GM13977 (cell line): ENCODE measurements at places on chromosomes 11 and 22.

DNA sequence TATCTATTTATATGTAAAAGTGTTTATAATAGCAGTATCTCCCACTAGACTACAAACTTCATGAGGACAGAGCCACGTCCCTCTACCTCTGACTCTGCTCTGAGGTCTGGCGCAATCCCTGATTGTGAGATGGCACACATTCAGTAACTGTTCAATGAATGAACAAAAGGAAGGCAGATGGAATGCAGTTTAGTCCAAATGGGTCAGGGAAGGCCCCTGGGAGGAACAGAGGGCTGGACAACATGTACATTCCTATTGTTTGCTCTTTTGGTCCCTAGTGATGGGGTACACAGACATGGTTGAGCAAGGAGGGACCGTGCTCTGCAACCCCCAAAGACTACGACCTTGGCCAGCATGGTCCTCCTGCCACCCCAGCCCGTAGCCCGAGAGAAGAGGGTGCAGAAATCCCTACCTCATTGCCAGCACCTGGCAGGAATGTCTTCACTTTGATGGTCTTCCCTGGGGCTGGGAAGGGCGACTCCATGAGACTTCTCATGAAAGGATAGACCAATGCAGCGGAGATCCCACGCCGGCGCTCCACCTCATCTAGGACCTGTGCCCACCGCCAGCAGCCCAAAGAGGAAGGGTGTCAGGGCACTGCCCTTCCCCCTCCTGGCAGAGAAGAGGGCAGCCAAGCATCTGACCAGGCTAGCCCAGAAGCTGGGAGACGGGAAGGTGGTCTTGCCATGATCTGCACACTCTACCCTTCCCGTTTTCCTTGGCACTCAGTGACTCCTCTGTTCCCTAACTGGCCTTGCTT lies 24.3 kb downstream of the RPL27A start:
- no peak for DNase-seq

DNA sequence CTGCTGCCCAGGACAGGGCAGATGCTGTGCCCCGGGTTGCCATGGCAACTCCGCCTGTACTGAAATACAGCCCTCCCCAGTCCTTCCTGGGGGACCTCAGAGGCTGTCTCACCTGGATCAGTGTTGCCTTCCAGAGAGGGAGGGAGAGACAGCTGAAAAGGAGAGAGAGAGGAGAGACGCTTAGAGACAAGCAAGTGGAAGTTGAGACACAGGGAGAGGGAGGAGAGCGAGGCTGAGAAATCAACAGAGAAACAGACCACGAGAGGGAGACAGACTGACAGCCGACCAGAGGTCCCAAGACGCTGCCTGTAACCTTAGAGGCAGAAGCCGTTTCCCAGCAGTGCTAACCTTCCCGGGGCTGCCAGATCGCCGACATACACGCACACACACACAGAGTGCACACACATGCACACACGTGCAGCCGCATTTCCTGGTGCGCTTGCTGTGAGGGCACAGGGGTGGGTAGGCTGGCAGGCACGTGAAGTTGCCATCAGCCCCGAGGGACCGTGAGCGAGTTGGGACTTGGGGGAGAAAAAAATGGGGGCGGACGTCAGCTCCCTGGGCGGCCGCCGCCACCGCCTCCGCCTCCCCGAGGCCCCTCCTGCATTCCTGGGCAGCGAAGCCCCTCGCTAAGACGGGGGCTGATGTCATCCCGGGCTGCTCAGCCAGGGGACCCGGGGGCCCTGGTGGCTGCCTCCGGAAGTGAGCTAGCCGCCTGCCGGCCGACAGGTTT lies 88.6 kb upstream of the CRYBB3 start:
- peak; percentile 74 for DNase-seq

- DNase-seq = no peak
These were observed 15.2 kb downstream of the DHCR7 start for GRCh38 chr11:71432761-71433647.

DNA sequence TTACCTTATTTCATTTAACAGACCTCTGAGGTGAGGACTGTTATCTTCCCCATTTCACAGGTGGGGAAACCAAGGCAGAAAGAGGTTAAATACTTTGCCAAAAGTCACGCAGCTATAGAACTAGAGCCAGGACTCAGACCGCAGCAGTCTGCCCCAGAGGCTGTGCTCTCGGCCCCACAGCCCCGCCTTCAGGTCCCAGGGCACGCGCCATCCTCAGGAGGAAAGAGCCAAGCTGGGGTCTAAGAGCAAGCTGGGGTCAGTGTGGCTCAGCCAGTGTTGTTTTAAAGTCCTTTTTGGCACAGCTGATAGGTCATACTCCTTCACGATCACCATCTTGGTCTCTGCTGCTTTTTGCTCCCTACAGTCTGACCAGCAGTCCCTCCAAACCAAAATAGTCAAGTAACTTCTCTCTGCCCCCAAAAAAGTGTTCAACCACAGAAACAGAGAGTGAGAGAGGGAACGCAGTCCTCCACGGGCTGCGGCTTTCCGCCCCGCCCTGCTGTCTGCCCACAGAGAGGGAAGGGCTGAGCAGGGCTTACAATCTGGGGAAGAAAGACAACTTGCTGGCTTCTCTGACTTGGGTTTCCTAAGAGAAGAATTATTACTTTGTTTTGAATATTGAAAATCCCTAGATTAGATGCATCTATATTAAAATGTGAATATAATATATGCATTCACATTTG lies 137.2 kb upstream of the OPCML start:
- no peak for DNase-seq

- no peak for DNase-seq
These were observed 23.4 kb upstream of the SHISAL1 start for GRCh38 chr22:44335903-44336803.

DNA sequence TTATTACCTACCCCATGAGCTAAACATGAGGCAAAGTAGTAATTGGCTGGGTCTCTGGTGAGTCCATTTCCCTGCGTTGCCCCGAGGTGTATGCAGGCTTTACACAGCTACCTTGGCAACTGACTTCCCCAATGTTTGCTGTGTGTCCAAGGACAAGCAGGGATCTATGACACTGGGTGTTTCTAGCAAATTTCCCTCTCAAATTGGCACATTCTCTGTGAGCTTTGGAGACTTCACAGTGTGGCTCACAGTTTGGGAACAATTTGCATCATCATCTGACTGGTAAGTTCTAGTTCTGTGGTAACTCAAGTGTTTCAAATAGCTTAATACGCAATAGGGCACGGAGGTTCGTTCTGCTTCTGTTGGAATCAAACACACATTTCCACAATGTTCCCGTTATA lies 12.5 kb downstream of the NNMT start:
- no peak for DNase-seq

DNA sequence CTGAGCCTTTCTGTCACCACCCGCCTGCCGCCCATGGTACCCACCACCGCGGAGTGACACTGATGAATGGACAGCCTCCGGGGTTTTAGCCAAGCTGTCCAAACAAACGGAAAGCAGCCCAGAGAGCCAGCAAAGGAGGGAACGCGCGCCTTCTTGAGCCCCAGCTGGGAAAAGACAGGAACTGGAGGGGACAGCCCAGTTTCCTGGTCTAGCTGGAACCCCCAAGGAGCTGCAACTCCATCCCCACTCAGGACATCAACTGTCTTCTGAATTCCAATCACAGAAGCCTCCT lies 33.7 kb downstream of the SHISAL1 start:
- no peak for DNase-seq

GRCh38 chr22:24185501-24186351 lies 4.4 kb downstream of the SUSD2 start:
- DNase-seq = no peak

DNA sequence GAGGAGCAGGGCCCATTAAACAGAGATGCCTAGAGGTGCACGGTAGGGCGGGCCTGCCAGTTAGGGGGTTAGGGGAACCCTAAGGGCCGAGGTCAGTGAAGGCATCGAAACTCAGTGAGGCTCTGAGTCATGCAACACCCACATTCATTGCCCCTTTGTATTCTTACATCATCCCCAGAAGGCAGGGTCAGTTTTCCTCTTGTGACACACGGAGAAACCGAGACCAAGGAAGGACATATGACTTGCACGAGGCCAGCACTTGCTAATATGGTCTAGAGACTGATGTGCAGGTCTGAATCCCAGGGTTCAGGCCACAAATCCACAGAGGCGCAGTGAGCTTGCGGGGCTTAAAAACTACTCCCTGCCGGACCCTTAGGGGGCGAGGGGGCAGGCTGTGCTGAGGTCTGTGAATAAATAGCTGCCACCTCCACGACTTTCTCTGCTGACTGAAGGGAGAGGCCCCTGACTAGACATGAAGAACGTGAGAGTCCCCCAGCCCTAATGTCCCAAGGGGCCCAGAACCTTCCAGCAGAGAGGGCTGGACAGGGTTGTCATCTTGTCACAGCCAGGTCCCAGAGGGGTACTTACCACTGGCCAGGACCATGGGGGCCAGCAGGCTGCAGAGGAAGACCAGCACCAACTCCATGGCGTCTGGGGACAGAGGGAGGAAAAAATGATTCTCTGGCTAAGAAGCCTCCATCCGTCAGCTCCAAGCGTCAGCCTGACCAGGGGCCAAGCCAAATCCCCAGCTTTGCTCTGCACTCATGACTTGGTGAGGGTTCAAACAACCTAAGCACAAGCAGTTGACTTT lies 17.8 kb upstream of the FXYD2 start:
- DNase-seq = no peak

GRCh38 chr22:42895541-42895981 lies 38.5 kb upstream of the ARFGAP3 start:
- DNase-seq = no peak

DNA sequence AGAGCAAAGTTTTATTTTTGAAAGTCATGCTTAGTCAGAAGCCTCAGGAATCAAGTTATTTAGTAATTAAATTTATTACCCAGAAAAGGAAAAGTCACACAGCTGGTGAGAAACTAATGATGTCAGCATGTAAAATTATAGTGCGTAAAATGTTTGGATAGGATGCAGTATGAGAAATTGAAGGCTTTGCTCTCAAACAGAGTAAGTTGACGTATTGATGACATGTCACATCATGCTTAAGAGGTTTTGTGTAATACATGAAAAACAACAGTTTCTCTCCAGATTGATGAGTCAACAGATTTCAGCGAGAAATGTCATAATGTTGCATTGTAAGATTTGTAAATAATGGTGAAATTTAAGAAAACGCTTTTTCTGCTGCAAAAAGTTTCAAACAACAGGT lies 769.8 kb downstream of the METTL15 start:
- no peak for DNase-seq

GRCh38 chr11:62611705-62612365 lies 740 bp downstream of the EML3 start:
- peak; percentile 78 for DNase-seq

GRCh38 chr22:24247564-24248344 lies 2.9 kb upstream of the GGT5 start:
- peak; percentile 87 for DNase-seq

GRCh38 chr22:47095395-47096122 lies 333.1 kb downstream of the TBC1D22A start:
- no peak for DNase-seq

DNA sequence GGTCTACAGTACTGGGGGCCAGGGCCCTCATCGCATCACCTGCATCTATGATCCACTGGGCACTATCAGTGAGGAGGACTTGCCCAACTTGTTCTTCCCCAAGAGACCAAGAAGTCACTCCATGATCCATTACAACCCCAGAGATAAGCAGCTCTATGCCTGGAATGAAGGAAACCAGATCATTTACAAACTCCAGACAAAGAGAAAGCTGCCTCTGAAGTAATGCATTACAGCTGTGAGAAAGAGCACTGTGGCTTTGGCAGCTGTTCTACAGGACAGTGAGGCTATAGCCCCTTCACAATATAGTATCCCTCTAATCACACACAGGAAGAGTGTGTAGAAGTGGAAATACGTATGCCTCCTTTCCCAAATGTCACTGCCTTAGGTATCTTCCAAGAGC lies 3.8 kb upstream of the PPFIBP2 start:
- DNase-seq = no peak

GRCh38 chr11:71364176-71364671 lies 84.0 kb downstream of the DHCR7 start:
- DNase-seq = no peak

GRCh38 chr11:76166314-76166713 lies 40.0 kb downstream of the WNT11 start:
- peak; percentile 65 for DNase-seq

DNA sequence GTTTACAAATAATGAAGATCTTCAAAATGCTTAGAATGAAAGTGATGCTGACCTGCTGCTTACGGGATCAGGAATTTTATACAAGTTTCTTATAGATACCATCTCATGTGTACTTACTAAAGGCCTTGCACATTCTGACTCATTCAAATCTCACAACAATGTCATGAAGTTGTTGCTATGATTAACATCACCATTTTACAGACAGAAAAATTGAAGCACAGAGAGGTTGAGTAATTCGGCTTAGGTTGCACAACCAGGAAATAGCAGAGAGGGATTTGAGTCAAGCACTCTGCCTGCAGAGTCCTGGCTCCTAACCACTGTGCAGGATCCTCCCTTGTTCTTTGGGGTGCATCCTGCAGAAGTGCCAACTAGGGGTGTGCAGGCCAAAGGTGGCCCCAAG lies 471.9 kb downstream of the MIAT start:
- no peak for DNase-seq

DNA sequence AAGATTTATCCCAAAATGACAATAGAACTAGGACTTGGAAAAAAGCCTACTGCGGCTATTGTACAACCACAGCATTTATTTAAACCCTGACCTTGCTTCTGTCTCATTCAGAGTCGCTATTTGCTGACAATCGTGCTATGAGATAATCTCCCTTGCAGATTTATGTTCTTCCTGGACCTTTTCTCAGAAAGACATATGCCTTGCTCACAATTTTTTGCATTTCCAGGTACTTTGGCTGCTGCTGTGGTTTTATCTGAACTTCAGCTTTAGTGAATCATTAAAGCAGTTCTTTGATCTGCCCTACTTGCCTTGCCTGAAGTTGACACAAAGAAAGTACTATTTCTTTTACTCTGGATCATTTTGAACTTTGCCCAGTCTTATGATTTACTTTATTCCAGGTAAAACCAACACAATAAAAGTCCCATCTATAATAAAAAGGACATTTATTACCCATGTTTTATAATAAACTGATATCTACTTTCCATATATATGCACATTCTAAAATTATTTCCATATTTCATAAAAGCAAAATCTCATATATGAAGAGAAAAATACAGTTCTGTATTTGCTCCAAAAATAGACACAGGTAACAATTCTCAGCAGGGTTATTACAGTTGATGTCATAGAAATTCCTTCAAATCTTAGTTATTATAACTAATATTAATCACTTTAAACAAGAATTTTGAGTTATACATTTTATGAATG lies 63.4 kb upstream of the CARD18 start:
- no peak for DNase-seq

DNA sequence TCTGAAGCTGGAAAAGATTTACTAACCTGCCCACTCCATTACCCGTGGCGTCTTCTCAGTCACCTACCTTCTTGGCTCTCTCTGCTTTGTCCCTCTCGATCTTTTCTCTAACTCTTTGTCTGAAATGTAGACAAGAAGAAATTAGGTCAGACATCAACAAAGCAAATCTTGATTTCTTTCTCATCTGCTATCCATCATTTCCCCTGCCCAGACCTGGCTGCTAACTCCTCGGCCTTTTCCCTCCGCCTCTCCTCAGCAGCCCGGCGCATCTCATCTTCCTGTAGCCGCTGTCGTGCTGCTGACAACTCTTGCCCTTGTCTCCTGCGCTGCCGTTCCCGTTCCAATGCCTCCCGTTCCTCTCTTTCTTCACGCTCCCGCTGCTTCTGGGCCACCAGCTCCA lies 1.2 kb downstream of the UBXN1 start:
- DNase-seq = no peak

GRCh38 chr22:50064453-50064852 lies 6.4 kb upstream of the TTLL8 start:
- DNase-seq = no peak
